ENCODE measurements at places on chromosomes 7 and 10.

DNA sequence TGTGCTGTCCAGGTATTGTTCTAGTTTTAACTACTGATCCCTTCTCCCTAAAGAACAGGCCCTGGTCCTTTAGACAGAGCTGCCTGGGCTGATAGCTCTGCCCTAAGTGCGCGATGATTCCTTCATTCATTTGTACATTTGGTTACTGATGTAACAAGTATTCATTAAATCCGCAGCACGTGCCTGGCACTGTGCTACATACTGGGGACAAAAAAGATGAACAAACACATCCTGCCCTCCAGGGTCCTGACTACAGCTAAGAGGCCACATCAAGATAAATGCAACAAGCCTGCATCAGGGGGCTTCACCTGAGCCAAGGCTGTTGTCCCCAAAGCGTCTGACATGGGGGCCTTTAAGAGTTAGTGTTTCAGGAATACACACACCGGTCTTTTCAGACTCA, 99.0 kb upstream of the PODXL start:
- H3K4me3 ChIP-seq: no peak overlapping the region
- H3K27me3 ChIP-seq: peaks cover 4% of the 10 kb centered on the region
- no peaks in the 10 kb centered on the region for H3K36me3 ChIP-seq
- no peak for DNase-seq
- no peak overlapping the region for H3K27ac ChIP-seq

DNA sequence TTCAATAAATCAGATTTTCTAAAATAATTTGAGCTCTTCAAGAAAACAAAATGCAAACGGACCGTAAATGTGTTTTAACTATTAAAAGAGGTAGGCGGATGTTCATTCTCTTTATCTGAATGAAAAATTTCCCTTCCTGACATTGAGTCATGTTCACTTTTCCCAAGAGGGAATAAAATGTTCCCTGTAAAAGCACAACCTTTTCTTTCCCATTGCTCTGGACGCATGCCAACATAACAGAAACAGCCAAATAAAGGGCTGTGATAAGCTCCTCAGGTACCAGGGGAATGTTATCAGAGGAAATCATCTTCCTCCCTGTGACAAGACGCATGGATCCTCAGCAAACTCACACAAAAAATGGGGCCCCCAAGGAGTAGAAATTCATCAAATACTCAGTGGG, 251.8 kb downstream of the MTERF1 start:
- H3K27me3 ChIP-seq: no peaks in the 10 kb centered on the region
- H3K27ac ChIP-seq: no peak overlapping the region
- H3K4me1 ChIP-seq: no peaks in the 10 kb centered on the region

- no peak overlapping the region for H3K27ac ChIP-seq
- no peaks in the 10 kb centered on the region for H3K27me3 ChIP-seq
- no peaks in the 10 kb centered on the region for H3K4me1 ChIP-seq
- H3K36me3 ChIP-seq: no peaks in the 10 kb centered on the region
- no peak for DNase-seq
Measured at GRCh38 chr7:86942995-86943394, 116.5 kb downstream of the ELAPOR2 start.

GRCh38 chr10:14553448-14553847, 221.2 kb downstream of the FAM107B start:
- H3K4me3 ChIP-seq: no peak overlapping the region
- H3K27me3 ChIP-seq: no peaks in the 10 kb centered on the region
- H3K27ac ChIP-seq: no peak overlapping the region
- peak; percentile 78 for DNase-seq
- no peaks in the 10 kb centered on the region for H3K36me3 ChIP-seq

- no peaks in the 10 kb centered on the region for H3K4me1 ChIP-seq
- no peak for DNase-seq
- H3K27ac ChIP-seq: no peak overlapping the region
- no peaks in the 10 kb centered on the region for H3K27me3 ChIP-seq
- H3K36me3 ChIP-seq: peaks cover 33% of the 10 kb centered on the region
Measured at GRCh38 chr10:124659380-124659779, 84.8 kb downstream of the FAM53B start.

- peaks cover 15% of the 10 kb centered on the region for H3K36me3 ChIP-seq
- peak; percentile 55 for DNase-seq
- no peaks in the 10 kb centered on the region for H3K27me3 ChIP-seq
- no peaks in the 10 kb centered on the region for H3K4me1 ChIP-seq
- peak overlapping the region; percentile 67 for H3K4me3 ChIP-seq
Measured at GRCh38 chr10:132336064-132336746, 4.2 kb downstream of the LRRC27 start.

GRCh38 chr10:69317626-69318105, 39.4 kb downstream of the HK1 start:
- H3K27ac ChIP-seq: no peak overlapping the region
- no peaks in the 10 kb centered on the region for H3K27me3 ChIP-seq
- no peak for DNase-seq

GRCh38 chr7:101200862-101201599, at the start of gene MOGAT3:
TSS of gene MOGAT3 (minus strand) at chr7:101201036. CDS start at chr7:101200854, 182 bp downstream.
- H3K27me3 ChIP-seq: peaks cover 41% of the 10 kb centered on the region
- peaks cover 16% of the 10 kb centered on the region for H3K4me1 ChIP-seq
- H3K27ac ChIP-seq: no peak within 1 kb of the TSS
- H3K4me3 ChIP-seq: peak within 1 kb of the TSS; percentile 59

DNA sequence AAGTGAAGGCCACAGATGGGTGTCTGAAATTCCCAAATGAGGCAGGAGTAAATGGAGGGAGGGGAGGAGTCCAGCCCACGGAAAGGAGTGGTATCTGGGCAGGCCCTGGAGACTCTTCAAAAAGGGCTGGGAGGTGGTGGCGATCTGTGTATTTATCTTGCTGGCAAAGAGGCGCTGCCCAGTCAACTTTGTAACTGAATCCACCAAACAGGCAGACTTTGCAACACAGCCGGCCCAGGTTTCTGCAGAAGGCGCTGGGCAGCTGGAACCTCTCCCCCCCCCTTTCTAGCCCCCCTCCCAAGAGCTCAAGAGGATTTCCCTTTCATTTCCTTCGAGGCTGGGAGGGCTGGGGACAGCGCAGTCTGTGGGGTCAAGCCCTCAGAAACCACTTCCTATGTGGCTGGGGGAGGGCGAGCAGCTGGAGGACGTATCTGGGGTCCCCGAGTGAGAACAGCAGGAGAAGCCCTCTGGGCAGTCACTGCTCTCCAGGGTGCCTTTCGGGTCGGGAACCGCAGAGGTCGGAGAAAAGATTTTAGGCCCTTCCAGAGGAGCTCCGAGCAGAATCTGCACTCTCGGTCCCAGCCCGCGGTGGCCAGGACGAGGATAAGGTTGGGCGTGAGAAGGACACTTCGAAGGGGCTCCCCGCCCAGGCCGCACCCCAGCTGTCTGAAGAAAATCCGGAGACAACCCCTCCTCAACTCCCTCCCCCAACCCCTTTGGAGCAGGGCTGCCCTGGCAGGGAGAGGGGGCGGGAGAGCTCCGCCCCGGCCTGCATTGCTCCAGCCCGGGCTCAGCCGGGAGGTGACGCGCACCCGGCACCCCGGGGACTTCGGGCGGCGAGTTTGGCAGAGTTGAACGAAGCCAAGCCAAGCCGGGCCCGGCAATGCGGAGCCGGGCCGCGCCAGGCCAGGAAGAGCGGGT, 965 bp downstream of the ZCCHC24 start:
- peaks cover 20% of the 10 kb centered on the region for H3K36me3 ChIP-seq
- DNase-seq: peak; percentile 84
- H3K27ac ChIP-seq: peak overlapping the region; percentile 86
- peak overlapping the region; percentile 89 for H3K4me3 ChIP-seq
- H3K27me3 ChIP-seq: no peaks in the 10 kb centered on the region

- no peaks in the 10 kb centered on the region for H3K36me3 ChIP-seq
- H3K4me1 ChIP-seq: no peaks in the 10 kb centered on the region
- DNase-seq: peak; percentile 21
- H3K27ac ChIP-seq: no peak overlapping the region
- H3K27me3 ChIP-seq: no peaks in the 10 kb centered on the region
Measured at GRCh38 chr7:35792472-35792871, 8.4 kb upstream of the SEPTIN7 start.

GRCh38 chr10:93125966-93126365, 52.3 kb downstream of the CYP26A1 start:
- peaks cover 28% of the 10 kb centered on the region for H3K27me3 ChIP-seq
- H3K4me3 ChIP-seq: no peak overlapping the region
- no peak for DNase-seq
- no peaks in the 10 kb centered on the region for H3K4me1 ChIP-seq
- no peak overlapping the region for H3K27ac ChIP-seq
- H3K36me3 ChIP-seq: no peaks in the 10 kb centered on the region

- no peak overlapping the region for H3K27ac ChIP-seq
- no peak overlapping the region for H3K4me3 ChIP-seq
- H3K27me3 ChIP-seq: no peaks in the 10 kb centered on the region
- peak; percentile 65 for DNase-seq
- peaks cover 26% of the 10 kb centered on the region for H3K4me1 ChIP-seq
Measured at GRCh38 chr10:102660888-102661657, 16.8 kb downstream of the TRIM8 start.

GRCh38 chr10:91190388-91190870, 30.0 kb upstream of the PCGF5 start:
- H3K4me3 ChIP-seq: no peak overlapping the region
- H3K4me1 ChIP-seq: peaks cover 4% of the 10 kb centered on the region
- H3K36me3 ChIP-seq: no peaks in the 10 kb centered on the region
- H3K27ac ChIP-seq: no peak overlapping the region
- DNase-seq: peak; percentile 26
- H3K27me3 ChIP-seq: no peaks in the 10 kb centered on the region

DNA sequence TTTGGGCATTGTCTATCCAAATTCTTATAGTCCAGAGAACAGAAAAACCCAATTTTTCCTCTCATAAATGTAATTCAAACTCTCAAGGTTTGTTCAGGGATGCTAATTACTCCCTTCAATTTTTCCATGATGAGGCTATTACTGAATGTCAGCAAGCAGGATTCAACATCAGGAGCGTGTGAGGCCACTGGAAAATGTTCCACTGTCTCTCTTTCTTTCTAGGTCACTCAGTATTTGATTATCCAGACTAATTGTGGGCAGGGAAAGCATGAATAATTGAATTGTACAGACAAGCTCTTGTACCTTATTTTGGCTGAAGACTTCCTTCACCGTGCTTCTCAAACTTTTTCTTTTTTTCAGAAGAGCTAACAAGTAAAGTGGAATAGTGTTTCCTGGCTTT, 30.7 kb downstream of the THNSL1 start:
- peaks cover 10% of the 10 kb centered on the region for H3K27me3 ChIP-seq
- no peaks in the 10 kb centered on the region for H3K36me3 ChIP-seq
- H3K4me3 ChIP-seq: no peak overlapping the region
- H3K27ac ChIP-seq: no peak overlapping the region
- no peak for DNase-seq
- H3K4me1 ChIP-seq: no peaks in the 10 kb centered on the region

GRCh38 chr10:33600381-33600780, 265.9 kb upstream of the NRP1 start:
- H3K4me1 ChIP-seq: no peaks in the 10 kb centered on the region
- no peaks in the 10 kb centered on the region for H3K36me3 ChIP-seq
- H3K27ac ChIP-seq: no peak overlapping the region

- peaks cover 6% of the 10 kb centered on the region for H3K4me1 ChIP-seq
- H3K27ac ChIP-seq: peak overlapping the region; percentile 38
- peaks cover 2% of the 10 kb centered on the region for H3K27me3 ChIP-seq
- DNase-seq: peak; percentile 70
- no peaks in the 10 kb centered on the region for H3K36me3 ChIP-seq
- no peak overlapping the region for H3K4me3 ChIP-seq
Measured at GRCh38 chr10:124354411-124355382, 64.0 kb downstream of the OAT start.

GRCh38 chr7:19128856-19129255, 11.4 kb upstream of the TWIST1 start:
- H3K36me3 ChIP-seq: no peaks in the 10 kb centered on the region
- no peak for DNase-seq
- H3K27ac ChIP-seq: no peak overlapping the region
- H3K4me3 ChIP-seq: no peak overlapping the region

GRCh38 chr7:151821226-151821625, 55.7 kb downstream of the PRKAG2 start:
- H3K36me3 ChIP-seq: no peaks in the 10 kb centered on the region
- H3K4me3 ChIP-seq: no peak overlapping the region

- no peaks in the 10 kb centered on the region for H3K27me3 ChIP-seq
- H3K4me3 ChIP-seq: no peak overlapping the region
- DNase-seq: no peak
- H3K4me1 ChIP-seq: peaks cover 20% of the 10 kb centered on the region
- H3K27ac ChIP-seq: no peak overlapping the region
- no peaks in the 10 kb centered on the region for H3K36me3 ChIP-seq
Measured at GRCh38 chr10:535051-535450, 154.4 kb downstream of the DIP2C start.

GRCh38 chr7:15016766-15017165, 114.2 kb upstream of the DGKB start:
- no peaks in the 10 kb centered on the region for H3K36me3 ChIP-seq
- peaks cover 2% of the 10 kb centered on the region for H3K4me1 ChIP-seq
- no peak overlapping the region for H3K4me3 ChIP-seq
- H3K27ac ChIP-seq: no peak overlapping the region

DNA sequence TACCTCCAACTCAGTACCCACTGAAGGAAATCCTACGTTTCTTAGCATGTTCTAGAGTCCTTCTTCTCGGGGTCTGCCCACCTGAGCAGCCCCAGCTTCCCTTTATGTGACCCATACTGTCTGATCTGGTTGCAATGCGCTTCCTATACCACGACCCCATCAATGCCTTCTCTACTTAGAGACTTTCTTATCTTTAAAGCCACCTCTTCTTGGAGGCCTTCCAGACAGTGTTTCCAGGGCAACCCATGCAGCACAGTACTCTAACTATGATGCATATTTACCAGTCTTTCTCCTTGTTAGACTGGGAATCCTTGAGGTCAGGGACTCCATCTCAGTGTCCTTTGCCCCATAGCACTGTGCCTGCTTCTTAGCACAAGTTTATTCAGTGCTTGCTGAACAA, 54.5 kb upstream of the SLF2 start:
- no peak overlapping the region for H3K4me3 ChIP-seq
- no peak overlapping the region for H3K27ac ChIP-seq
- DNase-seq: no peak
- H3K4me1 ChIP-seq: no peaks in the 10 kb centered on the region

DNA sequence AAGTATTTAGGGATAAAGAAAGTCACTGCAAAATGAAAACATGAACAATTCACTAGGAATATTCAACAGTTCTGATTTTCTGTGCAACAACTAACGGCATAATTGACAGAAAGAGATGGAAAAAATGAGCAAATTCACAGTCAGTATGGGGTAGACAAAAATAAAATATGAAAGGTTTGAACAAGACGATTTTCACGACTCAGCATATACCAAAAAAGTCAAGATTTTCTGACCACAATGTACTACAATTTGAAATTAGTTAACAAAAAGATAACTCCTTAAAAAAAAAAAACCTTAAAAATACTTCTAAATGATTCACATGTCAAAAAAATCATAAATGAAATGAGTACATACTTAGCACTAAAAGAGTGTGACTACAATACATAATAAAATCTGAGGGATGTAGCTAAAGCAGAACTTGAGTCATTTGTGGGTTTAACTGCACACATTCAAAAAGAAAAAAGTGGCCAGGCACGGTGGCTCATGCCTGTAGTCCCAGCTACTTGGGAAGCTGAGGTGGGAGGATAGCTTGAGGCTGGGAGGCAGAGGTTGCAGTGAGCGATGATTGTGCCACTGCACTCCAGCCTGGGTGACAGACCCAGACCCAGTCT, 22.6 kb upstream of the MTURN start:
- H3K27me3 ChIP-seq: no peaks in the 10 kb centered on the region
- DNase-seq: no peak
- H3K4me3 ChIP-seq: peak overlapping the region; percentile 36

GRCh38 chr7:25662841-25663800, 434.8 kb upstream of the NPVF start:
- no peaks in the 10 kb centered on the region for H3K36me3 ChIP-seq
- H3K27ac ChIP-seq: no peak overlapping the region
- peaks cover 4% of the 10 kb centered on the region for H3K4me1 ChIP-seq
- no peak overlapping the region for H3K4me3 ChIP-seq
- peaks cover 12% of the 10 kb centered on the region for H3K27me3 ChIP-seq
- DNase-seq: no peak

Data from mesenchymal stem cell (in vitro differentiated cells and primary cell).